Neural progenitor cell (in vitro differentiated cells): ENCODE measurements at places on chromosomes 16 and 17.

DNA sequence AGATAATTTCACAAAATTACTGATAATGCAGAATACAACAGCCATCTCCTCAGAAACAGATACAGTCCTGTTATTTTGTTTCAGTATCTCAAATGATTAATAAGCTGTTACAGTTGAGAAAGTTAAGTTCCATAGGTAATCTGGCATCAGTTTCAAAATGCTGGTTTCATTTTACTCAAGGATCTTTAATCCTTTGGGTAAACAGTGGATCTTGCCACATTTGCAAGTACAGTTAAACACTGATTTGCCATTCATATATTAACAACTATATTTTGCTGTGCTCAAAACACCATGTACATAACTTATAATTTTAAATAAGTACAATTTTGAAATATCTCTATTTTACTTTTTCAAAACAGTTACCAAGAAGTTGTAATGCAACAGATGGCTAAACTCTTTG is 31.2 kb downstream of the RPGRIP1L start:
- no peak for DNase-seq

DNA sequence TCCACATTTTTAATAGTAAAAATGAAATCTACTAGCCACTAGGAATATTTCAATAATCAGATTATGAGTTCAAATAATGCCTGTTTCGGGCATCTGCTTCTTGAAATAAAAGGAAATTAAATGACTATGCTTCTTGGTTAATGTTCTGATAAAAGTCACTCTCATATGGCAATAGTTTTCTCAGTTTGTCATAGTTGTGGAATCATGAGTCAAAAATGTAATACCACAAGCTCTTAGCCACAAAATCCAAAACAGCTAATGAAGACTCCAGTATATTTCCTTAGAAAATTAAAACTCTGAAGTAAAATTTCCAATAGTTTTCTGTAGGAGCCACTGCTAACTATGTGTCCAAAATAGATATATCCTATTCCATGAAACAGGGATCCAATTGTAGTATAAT is 676.3 kb upstream of the CDH8 start:
- DNase-seq: no peak

- no peak for DNase-seq
These were observed 841 bp downstream of the C16orf89 start for GRCh38 chr16:5064915-5065314.

DNA sequence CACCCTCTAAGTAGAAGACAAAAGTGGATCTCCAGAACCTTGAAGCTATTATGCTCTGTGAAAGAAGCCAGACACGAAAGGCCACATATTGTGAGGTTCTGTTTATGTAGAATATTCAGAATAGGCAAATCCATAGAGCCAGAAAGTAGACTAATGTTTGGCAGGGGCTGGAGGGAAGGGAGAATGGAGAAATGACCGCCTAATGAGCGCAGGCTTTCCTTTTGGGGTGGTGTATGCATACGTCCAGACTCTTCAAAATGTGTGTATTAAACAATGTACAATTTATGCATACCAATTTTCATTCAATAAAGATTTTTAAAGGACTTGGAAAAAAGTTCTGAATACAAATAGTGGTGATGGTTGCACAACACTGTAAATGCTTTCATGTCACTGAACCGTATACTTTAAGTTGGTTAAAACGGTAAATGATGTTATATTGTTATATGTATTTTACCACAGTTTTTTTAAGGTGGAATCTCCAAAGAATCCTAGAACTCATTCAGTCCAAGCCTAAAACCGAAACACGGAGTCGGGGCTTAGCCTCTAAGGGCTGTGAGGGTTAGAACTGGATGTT is 397.4 kb downstream of the SOX9 start:
- no peak for DNase-seq

DNA sequence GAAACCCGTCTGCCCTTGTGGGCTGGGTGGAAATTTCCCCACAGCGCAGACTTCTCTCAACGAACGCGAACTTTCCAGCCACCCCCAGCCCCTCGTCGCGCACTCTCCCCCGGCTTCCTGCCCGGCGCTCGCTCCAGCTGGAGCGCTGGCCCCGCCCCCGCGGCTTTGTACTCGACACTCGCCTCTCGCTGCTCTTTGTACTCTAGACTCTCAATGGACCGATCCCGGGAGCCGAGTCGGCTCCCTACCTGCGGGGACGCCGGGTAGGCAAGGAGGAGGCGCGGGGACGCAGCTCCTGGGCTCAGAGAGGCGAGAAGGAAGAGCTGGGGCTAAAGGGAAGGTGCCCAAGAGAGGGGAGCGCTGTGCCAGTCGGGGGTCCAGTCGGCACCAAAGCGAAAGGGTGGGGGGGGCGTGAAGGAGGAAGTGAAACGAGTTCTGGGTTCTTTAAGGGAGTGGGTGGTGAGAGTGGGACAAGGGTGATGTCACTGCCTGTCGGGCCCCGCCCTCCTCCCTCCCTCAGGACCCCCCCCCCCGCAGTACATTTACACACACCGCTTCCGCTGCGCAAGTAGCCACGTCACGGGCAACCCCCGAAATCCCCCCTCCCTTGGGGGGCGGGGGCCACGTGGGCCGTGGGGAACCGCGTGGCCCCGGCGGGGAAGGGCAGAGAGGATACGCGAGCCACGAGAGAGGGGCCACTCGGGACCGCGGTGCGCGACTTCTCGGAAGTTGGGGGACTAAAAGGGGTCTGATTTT is 9.7 kb downstream of the KDM6B start:
- peak; percentile 96 for DNase-seq
